ENCODE measurements at places on chromosomes 12 and 14.

DNA sequence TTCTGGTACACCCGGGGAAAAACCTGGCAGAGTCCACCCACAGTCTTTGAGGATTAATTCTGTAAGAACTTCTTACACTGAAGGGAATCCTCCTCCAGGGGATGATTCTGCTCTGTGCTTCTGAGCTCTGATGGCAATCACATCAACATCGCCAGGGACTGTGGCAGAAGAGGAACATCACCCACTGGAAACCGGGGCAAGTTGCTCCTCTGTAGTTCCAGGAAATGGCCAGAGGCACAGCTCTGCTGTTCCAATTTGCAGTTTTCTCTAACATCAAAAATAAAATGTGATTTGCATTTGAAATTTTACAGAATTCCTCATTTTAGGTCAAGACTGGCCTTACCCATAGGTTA, 207.6 kb downstream of the DAD1 start:
- DNase-seq, result no peak

- DNase-seq, result no peak
Measured at GRCh38 chr14:91835197-91835919, 32.0 kb downstream of the TC2N start.

GRCh38 chr12:28082096-28082495, 108.2 kb upstream of the CCDC91 start:
- no peak for DNase-seq

- no peak for DNase-seq
Measured at GRCh38 chr14:21302013-21302835, 22.3 kb downstream of the RPGRIP1 start.

DNA sequence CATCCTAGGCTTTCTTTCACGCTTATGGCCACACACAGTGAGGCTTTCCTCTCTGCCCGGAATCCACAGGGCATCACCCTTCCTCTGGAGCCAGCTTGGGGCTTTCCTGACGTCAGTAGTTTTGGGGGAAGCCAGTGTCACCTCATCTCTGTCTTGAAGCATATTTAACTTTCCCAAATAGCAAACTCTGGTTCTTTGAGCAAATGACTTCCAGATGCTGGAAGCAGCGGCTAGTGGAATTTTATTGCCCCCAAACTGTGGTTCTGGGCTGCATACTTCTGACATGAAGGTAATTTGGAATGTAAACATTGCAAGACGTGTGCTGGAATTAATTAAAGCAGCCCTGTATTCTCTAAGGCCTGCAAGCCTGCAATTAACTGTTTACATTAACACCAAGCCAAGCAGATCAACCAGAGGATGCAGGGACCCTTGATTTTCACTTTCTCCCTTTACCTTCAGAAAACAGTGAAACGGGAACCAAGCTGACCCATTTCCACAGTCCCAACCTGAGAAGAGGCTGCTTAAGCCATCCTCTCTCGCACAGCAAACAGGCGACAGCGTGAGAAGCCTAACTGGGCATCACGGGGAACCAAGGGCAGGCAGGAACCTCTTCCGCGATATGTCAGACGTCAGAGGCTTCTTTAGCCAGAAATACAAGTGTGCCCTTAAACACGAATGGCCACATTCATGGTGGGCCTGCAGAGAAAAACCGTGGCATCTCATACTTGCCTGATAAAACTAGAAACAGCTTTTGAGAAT, 258.4 kb downstream of the CACNA1C start:
- DNase-seq, result no peak

DNA sequence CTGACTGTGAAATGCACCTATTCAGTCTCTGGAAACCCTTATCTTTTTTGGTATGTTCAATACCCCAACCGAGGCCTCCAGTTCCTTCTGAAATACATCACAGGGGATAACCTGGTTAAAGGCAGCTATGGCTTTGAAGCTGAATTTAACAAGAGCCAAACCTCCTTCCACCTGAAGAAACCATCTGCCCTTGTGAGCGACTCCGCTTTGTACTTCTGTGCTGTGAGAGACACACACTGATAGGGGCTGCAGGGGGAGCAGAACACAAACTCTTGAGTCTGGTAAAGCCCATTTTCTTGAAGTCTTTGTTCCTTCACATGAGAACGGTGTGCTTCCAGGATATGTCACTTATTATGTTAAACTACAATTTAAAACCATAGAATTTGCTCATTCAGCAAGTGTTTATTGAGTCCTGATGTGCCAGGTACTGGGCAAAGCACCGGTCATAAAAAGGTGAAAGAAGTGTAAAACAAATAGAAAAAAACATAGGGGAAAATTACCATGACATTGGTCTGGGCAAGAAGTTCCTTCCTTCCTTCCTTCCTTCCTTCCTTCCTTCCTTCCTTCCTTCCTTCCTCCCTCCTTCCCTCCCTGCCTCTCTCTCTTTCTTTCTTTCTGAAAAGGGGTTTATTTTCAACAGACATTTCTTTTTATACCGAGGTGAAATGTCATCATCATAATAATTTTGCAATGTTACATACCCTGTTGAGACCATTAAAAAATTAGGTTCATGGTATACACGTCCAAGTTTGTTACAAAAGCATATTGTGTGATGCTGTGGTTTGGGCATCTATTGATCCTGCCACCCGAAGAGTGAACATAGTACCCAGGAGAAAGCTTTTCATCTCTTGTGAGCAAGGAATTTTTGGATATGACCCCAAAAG, 50.7 kb upstream of the OR4E1 start:
- DNase-seq, result no peak

DNA sequence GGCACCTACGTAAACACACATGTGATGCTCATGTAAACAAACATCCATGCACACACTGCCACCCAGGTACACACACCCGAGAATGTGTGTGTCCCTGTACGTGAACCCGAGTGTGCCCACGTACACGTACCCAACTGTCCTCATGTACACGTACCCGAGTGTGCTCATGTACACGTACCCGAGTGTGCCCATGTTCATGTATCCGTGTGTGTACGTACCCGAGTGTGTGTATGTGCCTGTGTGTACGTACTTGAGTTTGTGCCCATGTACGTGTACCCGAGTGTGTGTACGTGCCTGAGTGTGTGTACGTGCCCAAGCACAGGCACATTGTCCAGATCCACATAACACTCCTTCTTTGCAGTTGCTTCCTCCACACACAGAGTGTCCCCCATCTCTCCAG, 45.0 kb downstream of the LRCOL1 start:
- DNase-seq, result no peak

- no peak for DNase-seq
Measured at GRCh38 chr14:38442208-38442607, 186.3 kb upstream of the CLEC14A start.

DNA sequence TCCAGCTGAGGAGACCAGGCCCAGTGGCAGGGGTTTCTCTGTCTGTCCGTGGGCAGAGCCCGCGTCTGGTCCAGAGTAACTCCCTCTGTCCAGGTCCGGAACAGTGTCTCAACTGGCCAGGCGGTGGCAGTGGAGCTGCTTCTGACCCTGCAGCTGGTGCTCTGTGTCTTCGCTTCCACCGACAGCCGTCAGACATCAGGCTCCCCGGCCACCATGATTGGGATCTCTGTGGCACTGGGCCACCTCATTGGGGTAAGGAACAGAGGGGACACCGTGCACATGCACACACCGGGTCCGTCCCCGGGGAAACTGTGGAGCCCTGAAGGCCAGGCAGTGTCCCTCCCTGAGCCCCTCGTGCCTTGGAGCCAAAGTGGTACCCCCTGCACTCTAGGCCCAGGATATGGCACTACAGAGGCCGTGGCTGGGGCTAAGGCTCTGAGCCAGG, 1.5 kb downstream of the AQP6 start:
- DNase-seq, result no peak

- DNase-seq, result no peak
Measured at GRCh38 chr12:114306646-114307045, 99.3 kb downstream of the TBX5 start.

- no peak for DNase-seq
Measured at GRCh38 chr12:95882080-95882479, 23.3 kb downstream of the SNRPF start.

DNA sequence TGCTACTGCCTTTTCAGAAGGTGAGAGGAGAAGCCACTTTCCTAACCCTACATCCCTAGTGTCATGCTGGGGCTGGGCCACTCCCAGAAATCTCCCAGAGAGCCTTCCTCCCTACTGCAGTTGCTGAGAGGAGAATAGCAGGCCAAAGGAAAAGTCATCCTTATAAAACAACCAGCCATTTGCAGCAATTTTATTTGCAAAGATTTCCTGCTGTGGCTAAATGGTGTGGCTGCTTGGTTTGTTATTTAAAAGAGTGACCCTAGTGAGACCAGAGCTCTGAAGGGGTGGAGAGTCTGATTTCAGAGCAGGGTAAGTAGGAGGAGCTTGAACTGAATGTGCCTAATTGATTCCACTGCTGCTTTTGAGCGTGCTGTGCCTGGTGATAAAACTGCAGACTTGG, 232.0 kb downstream of the GRIN2B start:
- DNase-seq, result no peak

DNA sequence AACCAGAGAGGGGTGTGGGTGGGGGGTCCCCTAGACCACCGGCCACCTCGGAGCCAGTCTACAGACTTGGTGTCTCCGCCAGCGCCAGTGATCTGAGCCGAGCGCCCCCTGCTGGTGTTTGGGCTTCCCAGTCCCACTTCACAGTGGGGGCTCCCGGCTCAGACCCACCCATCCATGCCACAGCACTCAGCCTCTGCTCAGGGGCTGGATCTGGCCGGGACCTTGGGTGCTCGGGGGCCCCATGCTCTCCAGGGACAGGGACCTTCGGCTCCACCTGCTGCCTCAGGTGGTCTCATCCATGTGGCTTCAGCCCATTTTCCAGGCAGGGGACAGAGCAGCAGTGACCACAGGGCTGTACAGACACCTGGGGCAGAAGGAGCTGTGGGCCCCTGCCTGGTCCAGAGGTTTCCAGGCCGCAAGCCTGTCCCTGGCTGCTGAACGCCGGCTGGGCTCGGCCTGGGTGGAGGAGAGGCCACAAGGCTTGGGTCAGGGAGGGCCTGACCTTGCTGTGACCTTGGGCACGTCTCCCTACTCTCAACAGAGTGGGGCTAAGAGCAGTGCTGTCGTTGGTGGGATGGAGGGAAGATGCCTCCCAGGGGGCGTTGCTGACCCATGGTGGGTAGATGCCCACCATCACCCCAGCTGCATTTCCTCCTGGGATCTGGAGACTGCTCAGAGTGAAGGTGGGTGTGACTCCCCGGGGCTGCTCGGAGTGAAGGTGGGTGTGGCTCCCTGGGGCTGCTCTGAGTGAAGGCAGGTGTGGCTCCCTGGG, 86.3 kb downstream of the KIF26A start:
- peak; percentile 49 for DNase-seq

DNA sequence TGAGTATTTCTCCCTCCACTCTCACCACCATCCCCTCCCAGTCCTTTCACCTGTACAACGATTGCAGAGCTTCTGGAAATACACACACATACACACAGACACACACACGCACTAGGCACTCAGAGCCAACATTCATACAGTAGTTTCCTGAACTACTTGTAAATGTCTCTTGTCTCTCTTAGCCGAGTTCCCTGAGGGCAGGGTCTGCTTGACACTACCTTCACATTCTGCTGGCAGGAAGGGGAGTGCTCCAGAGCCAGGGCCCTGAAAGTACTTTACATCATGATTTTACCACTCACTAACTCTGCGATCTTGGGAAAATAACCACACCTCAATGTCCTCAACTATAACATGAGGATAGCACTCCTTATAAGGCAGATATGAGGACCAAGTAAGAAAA, 82.7 kb downstream of the GAS2L3 start:
- DNase-seq, result no peak

- DNase-seq, result no peak
Measured at GRCh38 chr12:120091371-120092090, 25.0 kb downstream of the RAB35 start.

GRCh38 chr12:108846290-108846701, 11.1 kb downstream of the SSH1 start:
- no peak for DNase-seq

- no peak for DNase-seq
Measured at GRCh38 chr14:53470351-53471043, 317.4 kb upstream of the DDHD1 start.

DNA sequence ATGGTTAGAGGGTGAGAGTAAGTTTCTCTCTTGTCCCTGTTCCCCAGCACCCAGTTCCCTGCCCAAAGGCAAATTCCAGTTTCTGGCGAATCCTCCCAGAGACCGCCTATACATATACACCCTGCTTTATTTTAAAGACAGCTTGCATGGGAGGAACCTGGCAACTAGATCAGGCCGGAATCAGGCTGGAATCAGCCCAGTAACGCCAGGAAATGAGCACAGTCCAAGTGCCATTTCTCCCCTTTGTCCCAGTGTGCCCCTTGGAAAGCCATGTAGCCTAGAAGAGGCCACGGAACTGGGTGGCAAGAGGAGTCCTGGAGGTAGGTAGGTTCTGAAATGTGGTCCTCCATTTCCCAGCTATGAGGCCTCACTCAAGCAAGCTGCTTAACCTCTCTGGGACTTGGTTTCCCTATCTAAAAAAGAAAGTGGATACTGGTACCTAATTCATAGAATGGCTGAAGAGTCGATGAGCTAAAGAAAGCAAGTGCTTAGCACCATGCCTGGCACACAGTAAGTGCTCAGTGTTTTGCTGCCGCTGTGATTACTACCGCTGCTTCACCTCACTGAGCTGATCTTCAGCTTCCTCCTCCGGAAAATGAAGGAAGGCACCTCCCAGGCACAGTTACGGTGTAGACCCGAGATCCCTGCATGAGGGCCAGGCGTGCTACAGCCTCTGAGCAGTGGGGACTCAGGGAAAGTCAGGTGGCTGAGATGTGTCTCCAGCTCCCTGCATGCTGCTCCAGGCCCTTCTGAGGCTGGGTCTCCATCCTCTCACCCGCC, 36.4 kb downstream of the PITPNM2 start:
- DNase-seq, result no peak

DNA sequence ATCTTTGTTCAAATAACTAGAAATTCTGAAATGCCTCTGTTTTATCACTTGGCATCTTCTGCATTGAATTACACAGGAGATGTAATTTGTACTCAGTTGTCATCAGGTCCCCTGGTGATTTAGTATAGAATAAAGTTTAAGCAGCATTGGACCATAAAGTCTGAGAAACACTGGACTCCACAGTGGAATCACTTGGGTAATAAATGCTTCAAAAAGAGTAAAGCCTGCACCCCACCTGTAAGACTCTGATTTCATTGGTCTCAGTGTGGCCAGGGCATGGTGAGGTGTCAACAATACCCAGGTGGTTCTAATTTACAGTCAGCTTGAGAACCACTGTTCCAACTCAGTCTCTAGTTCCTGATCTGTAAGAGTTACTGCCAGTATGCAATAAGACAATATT, 148.9 kb downstream of the ITPR2 start:
- no peak for DNase-seq

GRCh38 chr12:4450551-4451112, 5.0 kb upstream of the FGF6 start:
- DNase-seq, result no peak

GRCh38 chr14:89493877-89494634, 77.0 kb upstream of the FOXN3 start:
- DNase-seq, result no peak

GRCh38 chr14:63248211-63248610, 44.0 kb downstream of the RHOJ start:
- DNase-seq, result no peak

- no peak for DNase-seq
Measured at GRCh38 chr14:49363821-49364751, 222.1 kb downstream of the RPS29 start.

- DNase-seq, result no peak
Measured at GRCh38 chr12:76568888-76569551, 9.4 kb upstream of the OSBPL8 start.

GRCh38 chr12:77777274-77777673, 53.4 kb upstream of the NAV3 start:
- no peak for DNase-seq
